ENCODE measurements at places on chromosomes 4 and X. TPM values are rescaled to one million over a fixed set of nuclear protein-coding genes. Genes with fewer than 3 reads are reported as not detected.

The HTN3 gene
- not detected for total RNA-seq

The USP51 gene
- 6.9 TPM for total RNA-seq

The ZBED1 gene
- total RNA-seq: 30.3 TPM

DNA sequence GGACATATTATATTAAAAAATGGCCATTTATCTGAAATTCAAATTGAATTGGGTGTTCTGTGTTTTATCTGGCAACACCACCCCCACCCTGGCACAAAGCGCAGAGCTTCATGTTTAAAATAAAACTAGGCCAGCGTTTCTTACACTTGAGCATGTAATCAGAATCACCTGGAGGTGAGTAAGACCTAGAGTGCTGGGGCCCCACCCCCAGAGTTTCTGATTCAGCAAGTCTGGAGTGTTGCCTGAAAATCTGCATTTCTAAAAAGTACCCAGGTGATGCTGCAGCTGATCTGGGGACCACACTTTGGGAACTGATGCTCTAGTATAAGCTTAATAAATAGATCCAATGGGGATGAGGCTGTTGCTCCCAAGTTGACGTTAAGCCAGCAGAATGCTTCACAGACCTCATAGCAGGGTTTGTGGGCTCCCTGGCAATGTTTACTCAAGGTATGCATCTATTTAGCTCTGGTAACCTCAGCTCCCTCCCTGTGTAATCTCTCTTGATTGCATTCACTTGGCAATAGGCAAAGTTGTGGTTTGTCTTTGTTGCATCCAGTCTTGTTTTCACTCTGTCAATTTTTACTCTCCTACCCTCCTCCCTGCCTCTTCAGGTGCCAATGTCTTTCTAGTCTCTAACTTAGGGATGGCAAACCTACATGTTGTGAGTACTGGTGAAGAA, 99.8 kb upstream of the TEX13D start:
- DNase-seq: no peak

- DNase-seq: peak; percentile 94
Observed at GRCh38 chr4:2843263-2843940, at the start of gene ADD1. Gene ADD1, plus strand, starts transcription at chr4:2843844. Its CDS starts 32,072 bp downstream, at chr4:2875916.

GRCh38 chr4:71415491-71415890, 76.7 kb downstream of the SLC4A4 start:
- no peak for DNase-seq
